A172 (cell line): ENCODE measurements at places on chromosomes 4 and X. TPM values are rescaled to one million over a fixed set of nuclear protein-coding genes. Genes with fewer than 3 reads are reported as not detected.

The C4orf50 gene
- total RNA-seq = under 0.01 and 0.12 TPM in 2 replicates

The CACNA1F gene
- not detected in 2 replicates for total RNA-seq

The RENBP gene
- total RNA-seq = 0.62 TPM in 2 replicates

The MAML3 gene
- 0.07 and 0.14 TPM in 2 replicates for total RNA-seq

The TMSB15B gene
- 17.0 and 24.3 TPM in 2 replicates for total RNA-seq
